A549 treated with CORT108297 at 1 μM for 4 hours (cell line): ENCODE measurements at places on chromosomes 6 and 20. TPM values are rescaled to one million over a fixed set of nuclear protein-coding genes. Genes with fewer than 3 reads are reported as not detected.

KCNQ5 gene
- total RNA-seq: 1.2 to 2.1 TPM (median 1.8 TPM) in 5 replicates

SLC25A27 gene
- 0.36 to 0.75 TPM (median 0.51 TPM) in 5 replicates for total RNA-seq

TLDC2 gene
- 0.07 TPM in 1 of 5 replicates, not detected in the others for total RNA-seq

MMUT gene
- 4.7 to 7.7 TPM (median 5.8 TPM) in 5 replicates for total RNA-seq

OR2B3 gene
- total RNA-seq: not detected in 5 replicates
